Skeletal muscle cell (primary cell): ENCODE measurements at places on chromosomes 2 and 18.

GRCh38 chr18:6557057-6557769 lies 142.5 kb upstream of the L3MBTL4 start:
- DNase-seq, result no peak

- no peak for DNase-seq
Observed at GRCh38 chr2:136639651-136640050, 125.7 kb upstream of the THSD7B start.

- DNase-seq, result no peak
Observed at GRCh38 chr2:71153585-71154224, 23.3 kb downstream of the MPHOSPH10 start.

DNA sequence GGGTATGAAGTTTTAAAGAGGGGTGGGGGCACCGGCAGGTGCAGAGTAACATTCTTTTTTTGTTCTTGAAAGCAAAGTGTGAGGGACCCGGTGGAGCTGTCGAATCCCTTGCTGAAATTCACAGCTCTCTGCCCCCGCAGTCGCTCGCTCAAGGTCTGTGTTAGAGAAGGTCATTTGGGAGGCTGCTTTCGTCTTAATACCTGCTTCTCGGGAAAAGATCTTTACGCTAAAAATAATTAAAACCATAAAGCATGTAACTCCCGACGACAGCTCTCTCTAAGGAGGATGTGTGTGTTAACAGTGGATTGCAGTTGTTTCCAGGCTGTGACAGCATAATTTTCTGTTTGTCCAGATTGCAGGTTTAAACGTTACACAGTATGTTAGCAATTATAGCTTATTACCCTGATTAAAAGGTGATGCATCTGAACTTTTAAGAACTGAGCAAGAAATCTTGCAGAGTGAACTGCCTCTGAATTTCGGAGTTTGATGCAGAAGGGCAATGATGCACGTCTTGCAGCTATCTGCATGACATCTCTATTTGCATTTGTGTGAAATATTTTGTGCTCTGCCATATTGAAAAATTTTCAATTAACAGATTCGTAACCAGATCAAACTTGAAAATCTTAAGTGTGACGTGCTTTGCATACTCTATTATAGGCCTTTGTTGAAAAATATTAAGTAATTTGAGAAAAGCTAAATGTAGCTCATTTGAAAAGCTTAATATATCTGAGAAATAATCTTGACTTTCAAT lies 954 bp downstream of the RAPGEF4 start:
- no peak for DNase-seq

- DNase-seq, result no peak
Observed at GRCh38 chr2:61807036-61807757, 46.7 kb downstream of the FAM161A start.

- no peak for DNase-seq
Observed at GRCh38 chr2:6623746-6624145, 242.0 kb downstream of the CMPK2 start.

DNA sequence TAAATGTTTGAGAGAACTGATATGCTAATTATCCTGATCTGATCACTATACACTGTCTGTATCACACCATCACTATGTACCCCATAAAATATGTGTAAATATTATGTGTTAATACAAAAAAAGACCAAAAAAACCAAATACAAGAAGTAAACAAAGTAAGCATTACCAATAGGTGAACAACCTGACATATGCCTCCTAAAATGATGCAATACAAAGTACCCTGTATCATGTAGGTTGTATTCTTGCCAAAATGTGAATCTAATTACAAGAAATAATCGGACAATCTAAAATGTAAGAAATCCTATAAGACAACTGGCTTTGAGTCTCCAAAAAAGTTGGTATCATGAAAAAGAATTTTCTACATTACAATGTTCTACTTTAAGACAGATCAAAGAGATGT lies 7.8 kb downstream of the POLR1A start:
- no peak for DNase-seq

GRCh38 chr2:128196471-128196931 lies 105.5 kb downstream of the UGGT1 start:
- no peak for DNase-seq

- peak; percentile 30 for DNase-seq
Observed at GRCh38 chr2:33406622-33407021, 69.8 kb upstream of the RASGRP3 start.

- peak; percentile 6 for DNase-seq
Observed at GRCh38 chr18:5197032-5197434, at the start of gene AKAIN1. Gene AKAIN1 (minus strand): TSS chr18:5197257. CDS start chr18:5197053, 204 bp downstream.

DNA sequence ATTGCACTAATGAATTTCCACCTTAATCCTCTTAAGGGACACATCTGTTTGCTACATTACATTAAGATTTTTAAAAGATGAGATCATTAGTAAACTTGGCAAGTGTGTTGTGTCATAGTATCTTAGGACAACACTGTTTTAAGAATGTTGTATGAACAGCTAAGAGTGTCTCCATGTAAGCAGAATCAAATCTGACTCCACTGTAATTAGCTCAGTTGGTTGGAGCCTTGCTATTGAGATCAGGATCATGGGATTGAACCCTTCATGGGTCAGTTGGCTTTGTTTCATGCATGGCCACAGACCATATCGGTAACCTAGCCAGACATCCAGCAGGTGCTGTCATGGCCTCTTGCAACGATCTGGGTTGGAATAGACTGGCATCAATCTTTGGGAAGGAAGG lies 5.2 kb downstream of the FHOD3 start:
- DNase-seq, result no peak
